ENCODE measurements at places on chromosomes 7 and 10. TPM values are rescaled to one million over a fixed set of nuclear protein-coding genes. Genes with fewer than 3 reads are reported as not detected.
A peak's percentile ranks its signal among the peaks of the same experiment; 100 is the strongest.

DNA sequence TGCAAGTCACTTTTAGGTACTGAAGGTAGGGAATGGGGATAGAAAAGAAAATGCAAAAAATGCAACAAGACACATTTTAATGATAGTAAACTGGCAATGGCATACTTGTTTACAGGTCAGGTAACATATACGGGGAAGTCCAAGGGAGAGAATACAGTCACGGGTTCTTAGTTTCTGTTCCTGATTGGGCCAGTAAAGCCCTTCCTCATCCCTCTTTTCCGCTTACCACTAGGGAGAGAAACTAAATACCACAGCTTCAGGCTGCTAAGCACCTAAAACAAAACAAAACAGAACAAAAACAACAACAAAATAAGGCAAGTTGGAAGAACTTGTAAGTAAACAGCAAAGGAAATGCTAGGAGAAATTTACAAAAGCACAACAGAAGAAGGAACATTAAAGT lies 65.2 kb upstream of the OGDHL start:
- no peak for DNase-seq

DNA sequence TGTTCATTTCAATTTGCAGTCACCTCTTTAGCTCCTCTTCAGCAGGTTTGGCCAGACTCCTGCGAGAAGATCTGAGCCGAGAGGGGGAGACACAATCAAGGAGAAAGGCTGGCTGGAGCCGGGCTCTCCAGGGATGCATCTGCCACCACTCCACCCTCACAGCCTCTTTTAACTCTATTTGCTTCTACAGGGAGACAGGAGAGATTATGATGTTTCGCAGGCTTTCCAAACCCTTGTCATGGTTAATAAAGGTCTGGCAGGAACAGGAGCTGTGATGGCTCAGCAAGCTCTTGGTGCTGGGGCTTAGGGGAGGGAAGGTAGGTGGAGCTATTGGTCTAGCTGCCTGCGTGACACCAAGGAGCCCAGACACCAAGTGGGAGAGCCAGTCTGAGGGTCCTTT lies 448.1 kb upstream of the PODXL start:
- DNase-seq, result no peak

GRCh38 chr7:53426145-53426750 lies 390.8 kb downstream of the POM121L12 start:
- DNase-seq, result no peak

The GHRHR gene
- not detected for total RNA-seq

The FAM241B gene
- total RNA-seq, result 14.2 TPM

DNA sequence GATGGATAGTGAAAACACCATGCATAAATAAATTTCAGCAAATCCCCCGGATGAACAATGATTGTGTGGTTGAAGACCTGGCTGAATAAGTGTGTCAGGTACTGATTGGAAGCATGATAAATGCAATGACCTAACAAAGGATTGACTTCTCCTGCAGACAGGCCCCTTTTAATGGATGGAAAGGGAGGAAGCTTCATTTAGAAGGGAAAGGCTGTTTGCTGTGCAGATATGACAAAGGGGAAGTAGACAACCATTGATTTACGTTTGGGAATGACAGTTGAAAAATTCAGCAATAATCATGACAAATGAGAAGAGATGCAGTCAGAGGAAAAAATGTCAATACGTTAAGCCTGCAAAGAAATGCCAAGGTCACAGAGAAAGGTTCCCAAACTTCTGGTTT lies 503.8 kb downstream of the LRMDA start:
- DNase-seq, result no peak

DNA sequence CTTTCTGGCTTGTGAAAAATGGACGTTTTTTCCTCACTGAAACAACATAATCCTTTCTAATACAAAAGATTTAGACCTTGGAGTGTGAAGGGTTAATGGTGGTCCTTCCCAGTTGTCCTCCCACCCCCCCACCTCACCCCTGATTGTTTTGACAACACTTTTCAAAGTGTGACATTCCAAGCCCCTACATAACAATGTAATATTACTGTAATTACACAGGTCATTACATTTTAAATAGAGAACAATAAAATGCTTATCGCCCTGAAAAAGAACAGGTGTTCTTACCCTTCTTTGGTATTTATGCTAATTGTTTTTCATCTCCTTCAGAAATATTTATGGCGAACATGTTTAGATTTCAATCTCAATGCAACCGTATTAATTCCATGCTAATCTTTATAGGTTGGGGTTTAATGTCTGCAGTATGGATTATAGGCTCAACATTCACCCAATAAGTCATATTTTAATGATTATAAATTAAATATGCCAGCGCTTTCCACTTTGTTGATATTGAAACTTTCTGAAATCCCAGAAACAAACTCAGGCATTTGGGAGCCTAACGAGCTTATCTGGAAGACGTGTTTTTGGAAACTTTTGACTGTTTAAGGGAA lies 5.0 kb downstream of the TCF7L2 start:
- DNase-seq, result peak; percentile 28

DNA sequence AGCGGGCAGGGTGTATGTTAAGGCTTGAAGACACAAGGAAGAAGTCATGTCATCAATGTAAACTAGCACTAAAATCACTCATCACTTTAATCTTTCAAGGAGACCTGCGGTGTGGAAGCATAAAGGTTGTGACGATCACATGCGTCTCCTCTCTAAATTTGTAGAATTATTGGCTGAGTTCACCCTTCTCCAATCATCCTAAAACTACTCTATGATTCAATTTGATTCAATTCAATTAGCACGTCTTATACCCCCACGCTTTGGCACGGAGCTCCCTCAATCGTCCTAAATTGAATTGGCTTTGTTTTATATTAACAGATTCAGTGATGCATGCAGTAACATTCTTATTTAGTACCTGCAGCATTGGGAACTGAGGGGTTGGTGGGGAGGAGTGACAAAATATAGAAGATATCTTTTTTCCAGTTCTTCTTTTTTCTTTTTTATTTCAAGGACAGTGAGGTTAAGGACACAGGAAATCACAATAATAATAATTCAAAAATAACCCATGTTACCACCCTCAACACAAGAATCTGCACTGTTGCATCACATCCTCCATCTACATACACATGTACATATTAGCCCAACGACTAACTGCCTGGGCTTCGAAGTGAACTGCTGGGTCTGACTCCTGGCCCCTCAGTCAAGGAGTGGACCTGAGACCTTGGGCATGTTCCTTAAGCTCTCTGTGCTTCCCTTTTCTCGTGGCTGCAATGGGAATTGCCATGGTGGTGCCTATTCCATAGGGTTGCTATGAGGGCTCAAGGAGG lies 86.5 kb downstream of the LSM5 start:
- DNase-seq, result no peak

DNA sequence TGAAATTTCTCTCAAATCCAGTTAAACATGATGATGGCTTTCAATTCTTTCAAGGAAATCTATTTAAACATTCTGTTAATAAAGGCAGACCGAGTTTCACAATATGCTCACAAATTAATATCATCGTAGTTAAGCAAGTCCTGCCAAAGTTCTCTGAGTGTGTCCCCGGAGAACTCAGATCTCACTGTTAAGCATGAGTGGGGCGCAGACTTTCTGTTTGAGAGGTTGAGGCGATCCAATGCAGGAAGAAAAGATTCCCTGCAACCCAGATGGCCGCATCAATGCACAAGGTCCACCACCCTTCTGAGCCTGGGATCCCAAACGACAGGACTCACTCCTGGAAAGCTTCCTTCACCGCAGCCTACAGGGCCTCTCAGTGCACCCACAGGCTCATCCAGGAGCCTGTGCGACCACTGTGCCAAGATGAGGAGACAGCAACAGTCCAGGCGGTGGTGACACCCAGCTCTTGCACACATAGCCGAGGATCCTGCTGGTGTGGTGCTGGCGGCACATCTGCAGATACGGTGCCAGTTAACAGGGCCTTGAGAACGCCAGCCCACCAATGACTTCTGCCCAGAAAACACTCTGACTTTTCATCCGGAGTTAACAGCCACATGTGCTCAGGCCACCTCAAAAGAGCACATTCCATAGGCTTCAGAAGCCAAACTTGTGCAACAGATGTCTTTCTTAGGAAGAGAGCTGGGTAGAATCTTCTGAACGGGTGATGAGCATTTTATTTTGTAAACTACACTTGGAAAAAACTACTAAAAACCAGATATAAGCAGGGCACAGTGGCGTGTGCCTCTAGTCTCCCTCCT lies 102.1 kb downstream of the ZRANB1 start:
- DNase-seq, result no peak

DNA sequence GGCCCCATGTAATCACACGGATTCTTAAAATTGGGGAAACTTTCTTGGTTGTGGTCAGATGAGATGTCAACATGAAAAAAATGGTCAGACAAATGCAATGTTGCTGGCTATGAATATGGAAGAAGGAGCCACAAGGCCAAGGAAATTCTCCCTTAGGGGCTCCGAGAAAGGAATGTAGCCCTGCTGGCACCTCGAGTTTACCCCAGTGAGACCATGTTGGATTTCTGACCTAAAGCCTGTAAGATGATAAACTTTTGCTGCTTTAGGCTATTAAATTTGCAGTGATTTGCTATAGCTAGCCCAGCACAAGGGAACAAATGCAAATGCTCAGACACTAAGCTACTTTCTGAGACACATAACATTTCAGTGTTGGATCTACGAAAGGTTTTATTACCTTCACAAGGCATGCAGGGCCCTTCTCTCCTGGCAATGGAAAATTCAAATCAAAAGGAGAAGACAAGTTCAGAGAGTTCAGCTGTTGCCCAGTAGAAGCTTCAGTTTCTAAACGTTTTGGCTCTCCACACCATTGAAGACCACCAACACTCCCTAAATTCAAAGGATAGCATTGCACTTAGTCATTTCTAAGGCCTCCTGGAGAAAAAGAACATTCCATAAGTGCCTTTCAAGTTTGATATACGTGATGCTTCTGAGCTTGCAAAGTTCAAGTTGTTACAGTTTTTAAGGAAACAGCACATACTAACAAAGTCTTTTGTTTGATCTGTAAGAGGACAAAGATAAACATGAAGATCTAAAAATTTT lies 23.4 kb downstream of the MCMBP start:
- DNase-seq, result no peak

DNA sequence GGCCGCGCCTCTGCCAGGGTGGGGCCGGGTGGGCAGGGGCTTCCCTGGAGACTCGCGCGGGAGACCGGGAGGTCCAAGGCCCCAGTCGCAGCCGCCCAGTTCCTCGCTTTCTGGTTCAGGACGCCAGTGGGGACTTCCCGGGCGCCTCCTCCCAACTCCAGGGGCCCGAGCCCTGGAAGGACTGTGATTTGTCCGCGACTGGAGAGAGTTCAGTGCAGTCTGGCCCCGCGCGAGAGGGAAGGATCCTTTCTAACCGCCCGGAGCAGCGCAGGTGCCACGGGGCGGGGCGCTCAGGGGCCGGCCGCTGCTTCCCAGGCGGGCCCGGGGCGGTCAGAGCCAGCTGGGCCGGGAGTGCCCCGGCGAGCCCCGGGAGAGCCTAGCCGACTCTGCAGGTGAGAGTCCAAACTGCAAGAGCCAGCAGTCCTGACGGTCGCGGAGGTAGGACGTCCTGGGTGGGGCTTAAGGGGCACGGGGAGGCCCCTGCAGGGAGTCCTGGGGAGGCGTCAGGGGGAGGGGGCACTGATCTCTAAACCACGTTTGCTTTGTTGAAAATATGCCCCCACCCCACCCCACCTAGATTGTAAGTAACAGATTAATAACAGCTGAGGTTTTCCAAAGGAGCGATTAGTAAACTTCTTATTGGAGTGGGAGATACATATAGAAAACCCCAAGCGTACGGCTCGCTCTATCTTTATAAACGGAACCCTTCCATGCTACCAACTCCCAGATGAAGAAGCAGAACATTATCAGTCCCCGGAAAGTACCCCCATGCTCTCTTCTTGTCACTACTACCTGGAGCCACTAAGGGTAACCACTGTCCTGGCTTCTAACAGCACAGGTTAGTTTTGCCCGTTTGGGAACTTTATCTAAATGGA lies 8.2 kb downstream of the NKX2-3 start:
- DNase-seq, result no peak

DNA sequence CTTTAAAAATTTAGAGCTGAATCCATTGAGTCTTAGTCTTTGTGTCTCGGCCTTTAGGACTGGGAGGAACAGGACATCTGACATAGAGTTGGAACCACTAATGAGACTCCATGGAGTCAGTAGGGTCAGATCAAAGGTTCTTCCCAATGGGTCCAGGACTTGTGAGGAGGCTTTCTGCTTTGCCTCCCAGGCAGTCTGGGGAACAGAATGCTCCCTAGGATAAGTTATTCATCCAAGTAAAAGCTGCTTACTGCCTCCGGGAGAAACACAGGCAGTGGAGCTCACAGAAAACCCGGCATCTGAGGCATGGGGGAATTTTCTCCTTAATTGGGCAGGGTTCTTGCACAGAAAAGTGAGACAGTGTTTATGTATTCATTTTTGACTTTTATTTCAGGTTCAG lies 216.4 kb downstream of the SEC23IP start:
- no peak for DNase-seq

DNA sequence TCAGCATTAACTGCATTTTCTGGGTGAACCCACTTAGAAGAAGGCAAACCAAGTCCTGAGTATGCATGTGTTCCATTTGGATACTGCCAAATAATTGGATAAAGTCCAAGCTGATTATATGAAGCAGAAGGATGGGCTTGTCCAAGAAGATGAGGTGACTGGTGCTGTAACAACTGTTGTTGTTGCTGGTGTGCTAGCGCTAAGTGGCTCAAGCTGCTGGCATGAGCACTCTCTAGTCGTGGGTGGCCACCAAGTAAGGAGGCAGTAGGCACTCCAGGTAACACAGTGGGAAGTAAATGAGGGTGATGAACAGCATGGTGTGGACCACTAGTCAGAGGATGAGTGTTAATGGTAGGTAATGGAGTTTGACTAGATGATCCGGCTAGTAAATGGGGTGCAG lies 80.4 kb downstream of the NRBF2 start:
- DNase-seq, result no peak

The NUPR2 gene
- not detected for total RNA-seq

GRCh38 chr7:111011520-111011919 lies 79.4 kb upstream of the LRRN3 start:
- no peak for DNase-seq

The KCP gene
- 5.1 TPM for total RNA-seq

DNA sequence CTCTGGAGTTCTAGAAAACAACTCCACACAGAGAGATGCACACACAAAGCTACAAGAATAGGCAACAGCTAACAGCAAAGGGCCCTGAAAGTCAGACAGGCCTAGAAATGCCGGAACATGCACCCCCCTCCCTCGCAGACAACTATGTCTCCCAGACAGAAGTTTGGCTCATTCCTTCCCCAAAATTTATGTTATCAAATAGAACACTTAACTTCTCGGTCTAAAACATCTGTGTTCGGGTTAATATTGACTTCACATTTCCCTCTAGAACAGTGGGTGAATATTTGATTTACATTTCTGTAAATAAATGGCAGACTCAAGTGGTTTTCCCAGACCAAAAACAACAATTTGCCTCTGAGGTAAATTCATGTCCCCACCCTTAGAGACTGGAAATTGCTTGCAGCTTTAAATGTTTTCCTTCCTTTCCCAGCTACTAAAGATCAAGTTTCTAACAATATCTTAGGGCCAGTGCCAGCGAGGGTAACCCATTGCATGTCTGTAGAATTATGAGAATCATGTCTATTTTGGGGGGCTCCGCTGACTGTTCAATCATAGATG lies 92.5 kb upstream of the INHBA start:
- DNase-seq, result no peak

DNA sequence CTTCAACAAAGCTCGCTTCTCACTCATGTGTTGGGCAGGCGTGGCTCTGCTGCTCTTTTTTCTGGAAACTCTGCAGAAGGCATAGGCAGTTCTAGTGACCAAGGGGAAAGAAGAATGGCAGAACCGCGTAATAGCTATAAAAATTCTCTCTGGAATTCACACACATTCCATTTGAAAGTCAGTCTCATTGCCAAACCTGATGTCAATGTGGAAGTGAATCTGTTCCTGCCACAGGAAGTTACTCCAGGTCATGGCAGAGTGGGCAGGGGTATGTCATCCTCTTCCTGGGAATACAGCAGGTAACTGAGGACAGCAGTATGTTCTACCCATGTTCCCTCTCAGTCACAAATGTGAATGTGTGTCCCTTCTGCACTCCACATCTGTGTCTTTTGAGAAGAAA lies 8.2 kb upstream of the PAXIP1 start:
- no peak for DNase-seq

All from Caki2 (cell line).